Activated CD8-positive, alpha-beta memory T cell treated with anti-CD3 and anti-CD28 coated beads for 48 hours (primary cell): ENCODE measurements at places on chromosomes 5 and 9.

DNA sequence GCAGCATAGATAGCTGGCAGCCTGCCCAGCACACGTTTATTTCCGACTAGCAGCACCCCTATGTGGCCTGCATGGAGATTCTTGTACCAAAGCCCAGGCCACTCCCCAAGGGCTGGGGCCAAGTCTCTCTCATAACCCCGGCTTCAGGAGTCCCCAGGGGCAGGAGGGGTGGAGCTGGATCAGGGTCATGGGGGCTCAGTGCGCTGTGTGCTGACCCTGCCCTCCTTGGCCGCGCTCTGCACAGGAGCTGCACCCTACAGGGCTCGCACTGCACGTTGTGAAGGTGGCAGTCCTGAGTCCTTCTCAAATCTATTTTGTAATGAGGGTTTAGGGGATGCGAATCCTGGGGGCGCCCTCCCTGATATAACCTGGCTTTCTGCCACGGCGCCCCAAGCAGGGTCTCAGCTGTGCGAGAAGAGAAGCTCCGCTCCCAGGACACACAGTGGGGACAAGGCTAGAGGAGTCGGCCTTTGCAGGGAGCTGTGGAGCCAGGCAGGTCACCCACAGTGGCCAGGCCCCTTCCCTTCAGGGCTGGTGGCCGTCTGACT lies 28.6 kb downstream of the NKD2 start:
- DNase-seq = no peak

GRCh38 chr5:37029436-37029835 lies 152.9 kb downstream of the NIPBL start:
- no peak for DNase-seq

GRCh38 chr5:89043676-89044075 lies 160.7 kb upstream of the MEF2C start:
- no peak for DNase-seq

- no peak for DNase-seq
Observed at GRCh38 chr9:83011611-83012010, 51.3 kb downstream of the RASEF start.

DNA sequence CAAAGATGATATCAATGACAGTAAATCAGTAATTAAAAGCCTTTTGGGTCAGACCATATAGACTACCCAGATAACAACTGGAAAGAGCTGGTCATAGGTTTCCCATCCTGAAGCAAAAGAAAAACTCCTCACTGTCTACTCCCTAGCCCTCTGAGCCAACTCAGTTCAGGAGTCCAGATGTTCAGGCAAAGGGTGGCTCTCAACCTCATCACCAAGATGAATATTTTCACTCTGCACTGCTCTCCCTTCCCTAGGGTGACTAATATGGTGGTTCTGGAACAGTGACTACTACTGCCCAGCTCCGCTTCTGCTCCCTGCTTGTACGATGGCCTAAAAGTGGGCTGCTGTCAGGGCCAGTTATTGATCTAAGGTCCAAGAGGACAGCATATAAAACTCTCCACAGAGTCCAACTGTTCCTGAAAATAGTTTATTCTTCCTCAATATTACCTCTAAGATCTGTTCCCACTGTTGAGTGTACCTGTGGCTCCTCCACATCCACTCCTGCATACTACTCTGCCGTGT lies 263.4 kb upstream of the SLC30A5 start:
- DNase-seq = no peak

DNA sequence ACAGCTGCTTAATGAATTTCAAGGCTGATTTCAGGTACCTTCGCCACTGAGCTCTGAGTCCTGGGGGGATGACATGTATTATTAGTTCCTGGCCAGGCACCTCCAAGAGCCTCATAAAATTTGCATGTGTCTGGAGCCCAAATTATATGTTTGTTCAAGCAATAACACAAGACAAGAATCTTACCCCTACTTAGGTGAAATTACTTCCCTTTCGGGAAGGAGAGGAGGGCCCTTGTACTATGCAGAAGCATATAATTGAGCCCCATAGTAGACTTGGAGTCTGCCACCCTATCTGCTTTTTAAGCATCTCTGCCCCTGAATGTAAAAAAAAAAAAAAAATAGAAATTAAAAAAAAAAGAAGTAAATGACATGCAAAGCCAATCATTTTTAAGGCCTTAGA lies 13.0 kb upstream of the TMEM38B start:
- DNase-seq = no peak

- DNase-seq = no peak
Observed at GRCh38 chr5:128662997-128663396, 125.0 kb upstream of the FBN2 start.

GRCh38 chr9:34463098-34463900 lies 4.7 kb downstream of the DNAI1 start:
- DNase-seq = no peak

GRCh38 chr5:37658440-37658839 lies 181.4 kb downstream of the GDNF start:
- DNase-seq = no peak

GRCh38 chr9:71690063-71690688 lies 78.1 kb downstream of the CEMIP2 start:
- no peak for DNase-seq

DNA sequence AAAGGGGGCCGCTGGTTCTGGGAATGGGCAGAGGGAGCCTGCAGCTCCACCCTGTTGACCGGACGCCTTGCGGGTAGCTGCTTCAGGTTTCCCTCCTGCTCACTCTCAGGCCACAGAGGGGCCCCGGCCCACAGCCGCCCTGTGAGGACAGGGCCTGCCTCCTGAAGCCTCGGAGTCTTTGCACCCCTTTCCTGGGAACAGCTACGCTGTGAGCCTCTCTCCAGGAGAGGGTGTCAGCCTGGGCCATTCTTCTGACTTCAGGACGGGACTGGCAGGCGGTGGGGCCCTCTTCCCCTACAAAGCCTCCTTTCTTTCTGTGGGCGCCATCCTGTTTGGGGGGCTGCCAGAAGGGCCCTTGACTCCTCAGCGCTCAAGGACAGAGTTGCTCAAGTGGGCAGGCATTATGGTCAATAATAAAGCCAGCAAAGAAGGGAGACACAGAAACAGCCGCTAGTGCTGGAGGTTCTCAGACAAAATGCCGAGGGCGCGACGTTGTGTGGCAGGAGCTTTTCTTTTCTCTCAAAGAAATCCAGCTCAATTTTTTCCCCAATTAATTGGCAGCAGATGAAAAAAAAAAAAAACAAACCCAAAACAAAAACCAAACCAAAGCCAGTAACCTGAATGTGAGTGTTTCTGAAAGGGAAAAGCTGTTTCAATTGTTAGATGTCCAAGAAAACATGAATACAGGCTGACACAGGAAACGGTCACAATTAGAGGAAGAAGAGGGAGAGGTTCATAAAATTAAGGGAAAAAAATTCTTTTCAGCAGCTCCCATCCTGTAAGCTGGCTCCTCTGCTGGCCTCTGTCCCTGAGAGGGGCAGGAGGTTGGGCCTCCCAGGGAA lies 12.8 kb upstream of the SLC25A51 start:
- DNase-seq = no peak

- DNase-seq = no peak
Observed at GRCh38 chr5:180323160-180323559, 30.0 kb downstream of the GFPT2 start.
